ENCODE measurements at places on chromosomes 7 and 10.

- DNase-seq: no peak
These were observed 792.9 kb upstream of the GHITM start for GRCh38 chr10:83346266-83346910.

- DNase-seq: no peak
These were observed 256.3 kb upstream of the MAGI2 start for GRCh38 chr7:79709574-79710409.

DNA sequence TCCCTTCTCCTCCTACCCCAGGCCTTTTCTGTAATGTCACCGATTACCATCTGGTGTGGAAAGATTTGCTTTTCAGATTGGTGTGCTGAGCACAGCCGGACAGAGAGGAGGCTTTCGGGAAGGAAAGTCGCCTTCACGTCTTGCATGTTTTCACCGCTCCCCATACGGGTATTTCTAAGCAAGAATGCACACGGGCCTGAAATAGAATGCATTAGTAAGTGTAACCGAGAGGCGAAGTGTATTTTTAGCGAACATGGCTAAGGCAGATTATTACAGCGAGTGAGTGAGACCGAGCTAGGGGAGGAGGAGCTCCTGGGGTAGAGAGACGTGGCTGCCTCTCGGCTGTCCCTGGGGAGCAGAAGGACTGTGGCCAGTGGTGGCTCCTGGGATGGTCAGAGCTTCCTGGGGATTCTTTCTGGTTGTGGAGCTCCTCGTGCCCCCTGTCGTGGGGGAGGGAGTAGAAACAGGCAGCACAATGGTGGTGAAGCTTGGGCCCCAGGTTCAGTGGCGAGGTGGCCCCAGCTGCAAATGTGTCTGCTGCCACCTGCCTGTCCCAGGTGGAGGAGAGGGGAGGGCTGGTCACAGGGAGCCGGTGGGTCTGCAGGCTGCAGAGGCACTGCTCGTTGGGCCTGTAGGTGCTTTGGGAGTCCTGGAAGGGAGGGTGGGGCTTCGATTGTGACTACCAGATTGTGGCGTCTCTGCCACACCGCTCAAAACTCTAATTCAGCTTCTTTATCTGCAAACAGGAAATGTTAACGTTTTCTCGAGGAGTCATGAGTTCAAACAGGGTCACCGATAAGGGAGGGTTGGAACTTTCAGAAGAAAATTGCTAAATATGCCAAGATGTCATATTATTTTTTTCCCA is 135.8 kb downstream of the CAMK1D start:
- no peak for DNase-seq

- no peak for DNase-seq
These were observed 88.3 kb downstream of the C10orf105 start for GRCh38 chr10:71631007-71631861.

DNA sequence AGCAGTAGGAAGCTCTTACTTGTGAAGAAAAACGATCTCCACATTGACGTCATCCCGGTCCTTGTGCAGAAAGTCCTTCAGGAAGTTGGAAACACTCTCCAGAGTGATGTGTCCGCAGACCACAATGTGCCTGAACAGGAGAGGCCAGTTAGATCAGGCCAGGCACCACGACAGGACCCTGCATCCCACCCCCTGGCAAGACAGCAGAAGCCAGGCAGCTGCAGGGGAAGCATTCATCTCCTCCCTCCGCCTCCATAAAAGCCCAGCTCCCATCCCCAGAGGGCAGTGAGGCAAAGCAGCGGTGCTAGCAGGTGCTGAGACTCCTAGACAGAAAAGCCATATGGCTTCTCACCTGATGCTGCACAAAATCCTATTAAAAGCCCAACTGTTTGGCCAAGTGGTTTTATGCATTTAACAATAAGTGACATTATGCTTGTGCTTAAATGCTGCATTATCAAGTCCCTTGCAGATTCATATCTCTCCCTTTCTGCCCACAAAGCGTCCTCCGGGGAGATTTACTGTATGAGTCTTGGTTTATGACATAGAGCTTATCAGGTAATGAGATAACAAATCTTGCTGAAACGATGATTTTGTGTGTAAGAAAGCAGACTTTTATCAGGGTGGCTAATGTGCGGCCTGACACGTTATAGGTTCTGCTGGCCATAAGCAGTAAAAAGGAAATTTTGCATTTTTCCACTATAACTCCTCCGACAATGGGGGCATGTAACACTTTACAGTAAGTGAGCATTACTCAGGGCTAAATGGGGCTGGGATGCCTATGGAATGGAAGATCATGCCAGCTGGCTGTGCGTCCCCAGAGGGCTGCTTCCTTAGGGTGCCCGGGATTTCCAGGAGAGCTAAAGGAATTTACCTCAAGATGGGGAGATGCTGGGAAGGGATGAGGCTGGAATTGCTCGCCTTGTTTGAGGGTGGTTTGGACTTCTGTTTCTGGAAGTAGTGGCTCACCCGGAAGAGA is 546.9 kb downstream of the KCNMA1 start:
- DNase-seq: no peak

DNA sequence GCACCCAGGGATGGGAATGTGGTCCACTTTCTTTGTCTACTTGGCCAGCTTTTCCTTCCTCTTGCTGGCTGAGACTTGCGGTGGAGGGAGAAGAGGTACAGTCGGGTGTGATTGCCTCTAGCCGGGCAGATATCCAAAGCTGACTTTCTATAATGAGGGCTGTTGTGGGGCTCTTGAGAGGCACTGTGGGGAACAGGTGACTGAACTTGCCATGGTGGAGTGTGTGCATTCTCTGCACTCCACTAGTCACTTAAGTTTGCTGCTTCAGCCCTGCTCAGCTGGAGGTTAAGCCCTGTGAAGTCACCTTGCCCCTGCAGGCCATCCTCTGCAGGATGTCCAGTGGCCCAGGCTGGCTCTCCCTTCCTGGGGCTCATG is 116.6 kb downstream of the AOAH start:
- DNase-seq: no peak

DNA sequence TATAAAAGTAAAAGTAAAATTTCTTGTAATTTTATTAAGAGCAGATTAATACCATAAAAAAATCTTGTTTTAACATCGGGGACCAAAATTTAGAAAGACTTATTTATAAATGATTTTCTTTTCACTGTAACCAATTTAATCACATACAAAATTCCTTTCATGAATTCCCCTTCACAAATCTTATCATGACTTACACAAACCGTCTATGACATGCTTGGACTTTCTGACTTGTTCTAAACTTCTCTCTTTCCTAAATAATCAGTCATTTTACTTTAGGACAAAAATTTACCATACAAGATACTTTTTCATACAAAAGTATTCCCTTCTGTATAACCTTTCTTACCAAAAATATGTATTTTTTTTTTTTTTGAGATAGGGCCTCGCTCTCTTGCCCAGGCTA is 9.3 kb downstream of the CROT start:
- no peak for DNase-seq

DNA sequence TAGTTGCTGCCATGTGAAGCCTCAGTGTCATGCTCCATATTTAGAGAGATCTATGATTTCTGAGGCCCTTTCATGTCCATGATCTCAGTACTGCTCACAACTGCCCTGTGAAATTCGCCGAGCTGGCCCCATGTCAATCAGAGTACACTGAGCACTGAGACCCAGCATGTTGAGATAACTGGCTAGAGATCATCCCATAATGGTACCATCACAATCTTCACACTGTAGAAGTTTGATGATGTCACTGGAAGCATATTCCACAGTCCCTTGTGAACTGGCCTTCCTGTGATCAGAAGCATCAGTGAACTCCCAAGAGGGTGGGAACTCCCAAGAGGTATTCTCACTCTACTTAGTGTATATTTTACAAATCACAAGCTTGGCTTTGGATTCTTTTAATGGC is 116.0 kb downstream of the EGFR start:
- DNase-seq: no peak

DNA sequence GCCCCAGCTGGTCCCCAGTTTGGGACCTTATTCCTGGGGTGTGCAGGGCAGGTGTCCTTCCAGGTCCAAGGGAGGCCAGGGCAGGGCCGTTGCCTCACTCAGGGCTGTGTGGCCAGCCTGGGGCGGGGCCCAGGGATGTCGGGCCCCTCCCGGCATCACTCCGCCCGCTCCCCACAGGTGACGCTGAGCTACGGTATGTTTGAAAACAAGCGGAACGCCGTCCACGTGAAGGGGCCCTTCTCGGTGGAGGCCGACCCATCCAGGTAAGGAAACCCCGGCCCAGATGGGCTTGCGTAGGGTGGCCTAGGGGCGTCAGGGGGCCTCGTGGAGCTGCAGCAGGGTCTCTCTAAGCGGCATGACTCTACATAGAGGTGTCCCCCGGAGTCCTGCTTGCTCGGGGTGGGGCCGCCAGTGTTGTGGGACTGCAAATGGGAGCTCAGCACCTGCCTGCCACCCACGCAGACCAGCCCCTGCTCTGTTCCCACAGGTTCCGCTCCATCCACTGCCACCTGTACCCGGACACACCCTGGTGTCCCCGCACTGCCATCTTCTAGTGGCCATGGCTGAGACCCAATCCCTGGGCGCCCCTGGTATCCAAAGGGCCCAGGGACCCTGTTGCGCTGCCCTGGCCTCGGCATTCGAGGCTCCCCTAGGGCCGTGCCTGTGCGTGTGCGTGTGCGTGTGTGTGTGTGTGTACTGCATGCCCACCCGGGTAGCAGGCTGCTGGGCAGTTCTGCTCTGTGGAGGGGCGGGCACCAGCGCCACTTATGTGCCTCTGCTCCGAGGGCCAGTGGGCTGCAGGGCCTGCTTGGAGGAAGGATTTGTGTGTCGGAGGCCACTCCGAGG is 7.3 kb downstream of the LFNG start:
- no peak for DNase-seq

DNA sequence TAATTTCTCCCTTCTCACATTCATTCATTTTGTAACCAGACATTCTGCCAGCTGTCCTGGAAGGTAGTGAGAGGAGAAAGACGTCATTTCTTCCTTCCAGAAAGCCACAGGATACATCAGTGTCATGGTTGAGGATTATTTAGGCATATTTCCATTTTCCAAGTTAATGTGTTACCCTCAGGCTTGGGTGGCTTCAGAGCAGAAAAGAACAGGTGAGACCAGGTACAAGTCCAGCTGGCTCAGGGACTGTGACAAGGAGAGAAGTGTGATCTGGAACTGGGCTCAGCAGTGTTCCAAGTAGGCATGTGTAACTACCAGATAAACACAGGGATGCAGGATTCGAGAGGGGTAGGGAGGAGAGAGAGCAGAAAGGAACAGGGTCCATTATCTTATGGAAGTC is 386.9 kb downstream of the GALNT17 start:
- no peak for DNase-seq

Measured in stimulated activated CD8-positive, alpha-beta memory T cell treated with anti-CD3 and anti-CD28 coated beads, Interleukin-15, amount 100 ng/mL, for 48 hours (primary cell).